Esophagus muscularis mucosa (tissue), 4 donors: ENCODE measurements at places on chromosomes 5 and 9. TPM values are rescaled to one million over a fixed set of nuclear protein-coding genes. Genes with fewer than 3 reads are reported as not detected.

Gene GHR
- total RNA-seq, result 7.1 TPM

DNA sequence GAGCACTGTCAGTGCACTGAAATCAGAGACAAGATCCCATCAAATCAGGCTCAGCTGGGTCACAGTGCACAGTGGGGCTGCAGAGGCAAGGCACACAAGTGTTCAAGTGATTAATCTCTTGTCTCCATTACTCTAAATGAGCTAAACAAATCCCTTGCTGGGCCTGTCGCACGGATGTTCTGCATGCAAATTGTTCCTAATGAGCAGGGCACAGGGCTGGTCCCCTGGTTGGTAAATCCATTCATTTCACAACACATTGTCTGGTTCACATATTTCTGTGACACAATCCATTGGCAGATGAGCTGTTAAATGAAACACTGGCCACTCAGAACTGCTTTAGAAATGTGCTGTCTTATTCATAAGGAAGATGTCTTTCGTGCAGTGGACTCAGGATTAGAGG is 167.9 kb upstream of the BRINP1 start:
- DNase-seq, result no peak

DNA sequence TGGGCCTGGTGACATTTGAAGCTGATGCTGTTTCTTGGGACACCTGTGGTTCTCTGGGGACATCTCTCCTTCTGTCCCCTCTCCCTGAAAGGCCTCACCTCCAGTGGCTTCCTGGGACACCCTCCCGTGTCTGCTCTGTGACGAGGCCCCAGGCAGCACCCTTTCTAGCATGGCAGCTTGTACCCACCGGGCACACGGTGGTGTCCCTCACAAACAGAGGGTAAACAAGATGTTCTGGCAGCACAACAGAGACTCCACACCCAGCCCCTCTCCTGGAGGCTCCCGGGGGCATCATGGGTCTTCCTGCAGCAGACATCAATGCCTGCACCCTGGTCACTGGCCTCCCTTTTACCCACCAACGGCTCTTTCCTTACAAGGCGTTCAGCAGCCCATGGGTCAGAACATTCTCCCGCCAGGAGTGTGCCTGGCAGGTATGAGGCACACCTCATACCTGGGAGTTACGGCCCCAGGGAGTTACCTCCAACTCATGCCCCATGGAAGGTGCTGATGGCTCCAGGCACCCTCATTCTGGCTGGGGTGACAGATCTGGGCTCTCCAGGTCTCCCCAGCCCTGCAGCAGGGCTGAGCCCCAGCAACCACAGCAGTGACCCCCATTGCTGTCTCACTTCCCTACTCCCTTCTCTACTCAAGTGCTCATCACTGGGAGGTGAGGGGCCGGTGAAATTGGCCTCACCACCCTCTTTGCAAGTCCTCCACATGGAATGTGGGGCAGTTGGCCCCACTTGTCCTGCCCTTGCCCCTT is 51.1 kb downstream of the BARX1 start:
- DNase-seq, result no peak

DNA sequence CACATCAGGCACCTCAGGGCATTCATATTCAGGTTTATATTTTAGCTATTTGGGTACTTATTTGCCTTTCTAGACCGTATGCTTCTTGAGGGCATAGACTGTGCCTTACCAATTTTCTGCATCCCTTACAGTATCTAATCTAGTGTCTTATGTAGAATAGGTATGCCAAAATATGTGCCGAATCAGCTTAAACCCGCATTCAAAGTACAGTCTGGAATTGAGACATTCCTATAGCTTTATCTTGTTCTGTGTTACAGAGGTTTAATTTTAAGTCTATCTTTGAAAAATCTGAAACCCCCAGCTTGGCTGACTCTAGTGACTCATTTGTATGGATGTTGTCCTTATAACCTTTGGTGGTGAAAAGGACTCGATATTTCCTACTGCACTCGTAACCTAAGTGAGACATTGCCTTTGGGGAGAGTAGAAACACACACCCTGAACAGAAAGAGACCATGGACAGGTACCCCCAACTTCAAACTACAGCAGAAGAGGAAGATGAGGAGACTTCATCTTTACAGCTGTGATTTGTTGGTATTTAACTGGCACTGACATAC is 27.0 kb upstream of the TMOD1 start:
- DNase-seq, result no peak

- DNase-seq, result no peak
These were observed 100.5 kb downstream of the PALM2AKAP2 start for GRCh38 chr9:109880276-109881169.

DNA sequence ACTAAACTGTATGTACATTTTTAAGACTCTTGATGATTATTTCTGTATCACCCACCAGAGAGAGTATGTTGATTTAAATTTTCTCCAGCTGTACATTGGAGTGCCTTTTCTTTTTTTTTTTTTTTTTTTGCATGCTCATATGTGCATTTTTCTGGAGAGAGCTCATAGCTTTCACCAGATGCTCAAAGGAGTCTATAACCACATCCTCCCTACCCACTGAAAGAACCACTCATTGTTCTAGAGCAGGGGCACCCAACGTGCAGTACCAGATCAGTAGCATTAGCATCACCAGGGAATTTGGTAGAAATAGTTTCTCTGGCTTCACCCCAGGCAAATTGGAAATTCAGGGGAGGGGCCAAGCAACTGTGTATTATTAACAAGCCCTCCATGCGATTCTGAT is 53.9 kb upstream of the TMEM171 start:
- DNase-seq, result no peak

DNA sequence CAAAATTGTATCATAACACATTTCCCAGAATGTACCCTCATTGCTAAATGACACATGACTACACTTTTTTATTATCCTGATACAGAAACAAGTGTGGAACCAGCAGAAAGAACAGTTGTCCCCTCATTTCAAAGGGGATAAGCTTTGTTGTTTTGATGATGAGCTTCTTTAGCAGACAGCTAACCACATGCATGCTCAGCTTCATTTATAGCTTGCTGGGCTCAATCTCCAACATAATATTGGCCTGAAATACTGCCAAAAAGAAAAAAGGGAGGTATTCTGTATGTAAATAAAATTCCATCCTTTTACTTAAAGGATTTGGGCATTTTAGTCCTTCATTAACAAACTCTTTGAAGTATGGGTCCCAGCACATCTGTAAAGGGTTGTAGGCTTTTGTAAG is 120.4 kb downstream of the SPATA31D1 start:
- no peak for DNase-seq
